ENCODE measurements at places on chromosomes 16 and 17.

GRCh38 chr17:28745786-28746411, 2.1 kb downstream of the TRAF4 start:
- DNase-seq, result no peak

DNA sequence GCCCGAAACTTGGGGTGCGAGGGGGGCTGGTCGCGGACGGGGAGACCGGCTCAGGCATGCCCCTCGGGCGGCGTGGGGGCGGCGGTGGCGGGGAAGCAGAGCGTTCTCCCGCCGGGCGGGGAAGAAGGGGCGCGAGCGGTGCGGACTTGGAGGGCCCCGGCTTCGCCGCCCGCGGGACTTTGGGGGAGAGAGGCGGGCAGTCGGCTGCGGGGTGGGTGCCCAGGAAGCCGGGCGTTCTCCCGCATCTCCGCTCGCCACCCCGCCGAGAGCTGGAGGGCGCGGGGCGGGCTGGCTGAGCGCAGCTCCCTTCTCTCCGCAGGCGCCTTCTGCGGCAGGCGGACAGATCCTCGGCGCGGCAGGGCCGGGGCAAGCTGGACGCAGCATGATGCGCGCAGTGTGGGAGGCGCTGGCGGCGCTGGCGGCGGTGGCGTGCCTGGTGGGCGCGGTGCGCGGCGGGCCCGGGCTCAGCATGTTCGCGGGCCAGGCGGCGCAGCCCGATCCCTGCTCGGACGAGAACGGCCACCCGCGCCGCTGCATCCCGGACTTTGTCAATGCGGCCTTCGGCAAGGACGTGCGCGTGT, 772 bp downstream of the NTN1 start:
- DNase-seq, result peak; percentile 34

GRCh38 chr16:53043428-53043831, 9.3 kb downstream of the CHD9NB start:
- no peak for DNase-seq

DNA sequence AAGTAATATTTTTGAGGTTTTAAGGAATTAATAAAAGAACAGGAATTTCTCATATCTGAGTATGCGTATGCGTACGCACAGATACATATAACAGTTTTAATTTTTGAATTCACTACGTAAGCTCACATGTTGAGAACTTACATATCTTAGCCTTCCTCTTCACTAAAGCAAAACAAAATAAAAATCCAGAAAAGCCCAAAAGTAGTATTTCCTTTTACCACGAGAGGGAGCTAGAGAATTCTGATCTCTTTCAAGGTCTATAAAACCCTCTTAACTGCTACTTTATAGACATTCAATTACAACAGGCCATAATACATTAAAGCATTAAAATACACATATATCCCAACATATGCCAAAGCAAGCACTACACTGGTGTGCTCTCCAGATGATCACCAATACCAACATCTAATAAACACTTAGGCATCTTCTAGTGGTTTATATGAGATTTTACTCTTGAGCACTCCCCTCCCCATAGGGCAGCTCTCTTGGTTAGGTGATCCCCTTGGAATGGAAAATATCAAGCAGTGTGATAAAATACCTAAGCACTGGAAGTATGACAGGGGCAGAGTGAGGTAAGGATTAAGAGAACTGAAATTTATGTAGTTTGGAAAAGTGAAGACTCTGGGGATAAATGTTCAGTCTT, 94.0 kb downstream of the SKAP1 start:
- peak; percentile 67 for DNase-seq

- no peak for DNase-seq
Observed at GRCh38 chr17:17342242-17342945, 39.2 kb downstream of the NT5M start.

GRCh38 chr16:10027553-10027952, 154.7 kb downstream of the GRIN2A start:
- no peak for DNase-seq

DNA sequence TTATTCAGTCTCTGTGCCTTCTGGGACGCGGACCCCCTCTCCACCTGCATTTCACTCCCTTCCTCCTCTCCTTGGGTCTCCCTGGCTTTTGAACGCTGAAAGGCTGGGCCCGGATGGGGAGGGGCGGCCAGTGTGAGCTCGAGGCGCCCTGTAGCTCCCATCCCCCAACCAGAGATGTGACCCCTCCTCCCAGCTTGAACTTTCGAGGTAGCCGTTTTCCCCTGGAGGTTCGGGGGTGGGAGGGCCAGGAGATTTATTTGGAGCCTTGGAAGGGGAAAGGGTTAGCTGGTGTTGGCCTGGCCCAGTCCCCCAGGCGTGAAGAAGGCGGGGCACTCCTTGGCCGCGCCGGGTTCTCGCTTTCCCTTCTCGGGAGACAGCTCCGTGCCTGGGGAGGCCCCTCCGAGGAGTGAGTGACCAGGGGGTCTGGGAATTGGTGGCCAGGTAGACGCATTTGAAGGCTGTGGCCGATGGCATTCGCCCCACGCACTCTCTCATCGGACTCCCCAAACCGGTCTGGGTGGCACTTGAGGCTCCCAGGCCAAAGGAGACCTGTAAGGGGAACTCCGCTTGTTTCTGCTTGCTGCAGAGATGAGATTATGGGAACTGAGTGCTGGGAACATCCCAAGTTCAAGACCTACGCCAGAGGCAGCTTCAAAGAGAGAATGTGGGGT, 942 bp downstream of the LDAF1 start:
- DNase-seq, result no peak
